Hematopoietic multipotent progenitor cell treated with erythropoietin and hydrocortisone succinate and interleukin-3 and kit ligand, for 15 days (in vitro differentiated cells): ENCODE measurements at places on chromosomes 5 and 9.

GRCh38 chr5:116675626-116675910, 100.9 kb upstream of the SEMA6A start:
- DNase-seq: no peak

DNA sequence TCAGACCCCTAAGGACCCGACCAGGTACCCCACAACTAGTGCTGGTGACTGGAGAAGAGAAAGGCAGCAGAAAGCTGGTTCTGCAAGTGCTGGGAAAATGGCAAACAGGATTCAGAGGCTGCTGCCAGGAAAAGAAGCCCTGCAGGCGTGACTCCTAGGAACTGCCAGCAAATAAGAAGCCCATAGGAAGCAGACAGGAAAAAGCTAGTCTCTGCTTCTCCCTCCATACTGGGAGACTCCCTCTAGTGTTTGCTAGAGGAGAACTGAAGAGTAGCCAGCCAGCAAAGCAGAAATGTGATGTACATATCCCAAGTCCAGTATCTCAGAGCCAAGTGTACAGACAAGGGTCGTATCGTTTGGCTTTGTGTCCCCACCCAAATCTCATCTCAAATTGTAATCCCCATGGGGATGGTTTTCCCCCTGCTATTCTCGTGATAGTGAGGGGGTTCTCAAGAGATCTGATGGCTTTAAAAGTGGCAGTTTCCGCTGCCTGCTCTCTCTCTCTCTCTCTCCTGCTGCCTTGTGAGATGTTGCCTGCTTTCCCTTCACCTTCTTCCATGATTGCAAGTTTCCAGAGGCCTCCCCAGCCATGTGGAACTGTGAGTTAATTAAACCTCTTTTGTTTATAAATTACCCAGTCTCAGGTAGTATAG, 38.1 kb upstream of the TUSC1 start:
- DNase-seq: no peak

GRCh38 chr9:26775391-26775790, 117.2 kb downstream of the CAAP1 start:
- DNase-seq: no peak

DNA sequence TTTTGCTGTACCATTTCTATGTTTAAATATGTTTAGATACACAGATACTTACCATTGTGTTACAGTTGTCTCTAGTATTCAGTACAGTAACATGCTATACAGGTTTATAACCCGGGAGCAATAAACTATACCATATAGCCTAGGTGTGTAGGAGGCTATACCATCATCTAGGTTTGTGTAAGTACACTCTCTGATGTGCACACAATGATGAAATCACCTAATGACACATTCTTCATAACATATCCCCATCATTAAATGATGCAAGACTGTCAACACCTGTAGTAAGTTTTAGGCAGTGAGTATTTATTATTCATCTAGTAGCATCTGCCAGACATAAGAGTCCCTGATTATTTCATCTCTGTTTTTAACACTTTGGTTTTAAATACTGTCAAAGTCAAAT, 7.3 kb upstream of the DHFR start:
- DNase-seq: no peak

DNA sequence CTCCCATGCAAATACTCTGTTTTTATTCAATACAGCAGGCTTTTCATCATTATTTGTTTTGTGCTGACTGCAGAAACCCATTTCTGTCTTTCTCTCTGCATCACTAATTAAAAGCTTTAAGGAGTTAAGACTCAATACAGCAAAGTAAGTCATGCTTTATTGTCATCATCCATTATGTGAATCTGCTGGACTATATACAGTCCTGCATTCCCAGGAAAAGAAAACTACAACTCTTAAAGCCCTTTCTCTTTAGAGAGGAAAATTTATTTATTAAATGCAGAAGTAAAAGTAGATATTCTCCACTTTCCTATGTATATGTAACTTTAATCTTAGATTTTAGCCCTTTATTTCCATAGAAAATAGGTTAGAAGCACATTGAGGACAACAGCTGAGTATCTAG, 706.6 kb upstream of the RGMB start:
- DNase-seq: no peak

GRCh38 chr5:160463740-160464465, 42.2 kb downstream of the PTTG1 start:
- DNase-seq: no peak

DNA sequence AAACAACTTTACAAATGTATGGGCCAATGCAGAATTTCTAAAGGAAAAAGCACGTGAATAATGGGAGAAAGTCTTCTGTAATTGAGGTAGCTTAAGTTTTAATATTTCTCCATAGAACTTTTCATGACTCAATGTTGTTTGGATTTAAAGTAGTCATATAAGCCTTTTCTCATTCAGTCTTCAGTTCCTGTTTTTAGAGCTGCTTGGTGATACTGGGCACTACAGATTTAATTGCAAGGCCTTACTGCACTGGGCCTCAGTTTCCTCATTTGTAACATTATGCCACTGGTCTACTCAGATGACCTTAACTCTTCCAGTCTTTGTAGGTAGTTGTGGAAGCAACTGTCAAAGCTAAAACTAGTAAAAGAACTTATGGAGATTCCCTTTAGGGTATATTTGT, 60.4 kb downstream of the WDR41 start:
- DNase-seq: no peak

DNA sequence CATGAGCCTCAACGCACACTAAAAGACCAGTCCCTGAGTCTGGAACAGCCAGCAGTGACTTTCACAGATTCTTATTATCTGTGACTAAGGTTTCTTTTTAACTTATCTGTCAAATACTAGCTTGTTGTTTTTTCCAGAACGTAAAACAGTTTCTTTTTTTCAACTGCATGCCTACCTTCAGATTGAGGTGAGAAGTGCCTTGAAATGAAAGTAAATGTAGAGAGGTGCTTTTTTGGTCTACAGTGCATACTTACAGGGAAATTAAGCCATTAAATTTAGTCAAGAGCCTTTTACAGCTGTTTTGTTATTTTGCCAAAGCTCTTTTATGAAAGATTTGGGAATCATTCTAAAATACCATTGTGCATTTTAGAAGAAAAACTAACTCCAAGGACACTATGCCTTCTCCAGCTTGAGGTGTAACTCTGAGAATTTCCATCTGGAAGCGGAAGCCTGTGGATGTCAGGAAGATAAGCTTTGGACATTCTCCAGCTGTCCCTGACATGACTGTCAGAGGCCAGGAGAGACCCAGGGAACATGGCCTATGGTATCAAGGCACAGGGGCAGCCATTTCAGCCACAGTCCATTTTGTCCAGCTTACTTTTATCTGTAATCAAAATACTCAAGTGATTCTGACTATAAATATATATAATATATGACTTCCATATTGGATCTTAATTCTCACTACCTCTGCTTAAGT, 230.3 kb downstream of the GLIS3 start:
- DNase-seq: no peak

- no peak for DNase-seq
Measured at GRCh38 chr9:36831381-36832161, 202.5 kb downstream of the PAX5 start.

- DNase-seq: no peak
Measured at GRCh38 chr5:1538276-1538675, 14.5 kb upstream of the LPCAT1 start.

- no peak for DNase-seq
Measured at GRCh38 chr5:55771175-55771655, 33.4 kb downstream of the DDX4 start.

DNA sequence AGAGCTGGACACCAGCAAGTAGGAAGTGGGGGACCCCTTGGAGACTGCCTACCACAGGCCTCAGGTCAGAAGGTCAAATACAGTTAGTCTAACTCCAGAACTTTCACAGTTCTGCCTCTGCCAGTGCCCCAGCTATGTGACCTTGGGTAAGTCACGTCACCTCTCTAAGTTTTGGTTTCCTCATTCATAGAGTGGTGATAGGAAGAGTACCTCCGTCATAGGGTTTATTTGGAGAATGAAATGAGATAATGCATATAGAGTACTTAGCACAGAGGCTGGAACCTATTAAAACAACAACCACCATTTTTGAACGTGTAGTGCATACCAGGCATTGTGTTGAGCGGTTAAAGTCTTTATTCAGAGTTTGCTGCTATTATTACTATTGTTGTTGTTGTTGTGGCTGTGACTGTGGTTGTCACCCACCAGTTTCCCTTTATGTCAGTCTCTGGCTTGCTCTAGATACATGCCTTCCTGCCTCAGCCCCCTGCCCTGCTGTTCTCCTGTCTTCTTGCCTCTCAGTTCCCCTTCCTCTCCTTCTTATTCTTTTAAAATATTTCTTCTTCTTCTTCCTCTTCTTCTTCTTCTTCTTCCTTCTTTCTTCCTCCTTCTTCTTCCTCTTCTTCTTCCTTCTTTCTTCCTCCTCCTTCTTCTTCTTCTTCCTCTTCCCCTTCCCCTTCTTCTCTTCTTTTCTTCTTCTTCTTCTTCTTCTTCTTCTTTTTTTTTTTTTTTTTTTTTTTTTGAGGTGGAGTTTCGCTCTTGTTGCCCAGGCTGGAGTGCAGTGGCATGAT, 67.8 kb downstream of the RALGPS1 start:
- DNase-seq: no peak

- no peak for DNase-seq
Measured at GRCh38 chr5:145936401-145937131, at the start of gene SH3RF2. TSS of gene SH3RF2 (plus strand) at chr5:145936578. CDS start at chr5:145937929, 1,351 bp downstream.

DNA sequence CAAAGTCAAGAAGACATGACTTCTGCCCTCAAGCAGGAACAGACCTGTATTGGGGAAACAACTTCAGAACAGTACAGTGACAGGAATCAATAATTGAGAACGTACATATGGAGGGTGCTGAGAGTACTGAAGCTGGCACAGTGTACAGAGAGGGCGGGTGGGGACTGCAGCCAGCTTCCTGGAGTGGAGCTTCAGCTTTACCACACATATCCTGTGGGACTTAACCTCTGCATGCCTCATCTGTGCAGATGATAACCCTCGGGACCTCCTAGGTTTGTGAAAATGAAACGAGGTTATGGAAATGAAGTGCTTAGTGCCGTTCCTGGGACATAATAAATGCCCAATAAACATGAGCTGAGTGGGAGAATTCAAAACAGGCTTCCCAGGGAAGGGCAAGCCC, 22.1 kb upstream of the RARS1 start:
- no peak for DNase-seq

GRCh38 chr9:131511416-131511815, 8.7 kb downstream of the POMT1 start:
- DNase-seq: no peak

DNA sequence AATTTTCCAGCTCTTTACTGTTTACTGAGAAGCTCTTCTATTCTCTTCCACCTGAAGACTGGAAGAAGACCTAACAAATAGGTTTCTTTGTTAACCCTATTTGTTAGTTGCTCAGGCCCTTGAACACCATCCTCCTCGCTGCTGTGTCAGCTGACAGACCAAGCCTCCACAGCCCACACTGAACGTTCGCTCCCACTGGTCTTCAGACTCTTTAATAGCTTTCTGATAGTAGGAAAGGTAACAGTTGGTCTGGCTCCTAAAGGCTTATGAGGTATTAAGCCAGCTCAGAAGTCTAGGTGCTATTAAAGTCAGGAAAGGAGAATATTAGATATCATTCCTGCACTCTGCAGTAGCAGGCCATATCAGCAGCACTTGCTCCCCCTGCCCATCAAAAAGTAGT, 23.3 kb upstream of the F2R start:
- no peak for DNase-seq

DNA sequence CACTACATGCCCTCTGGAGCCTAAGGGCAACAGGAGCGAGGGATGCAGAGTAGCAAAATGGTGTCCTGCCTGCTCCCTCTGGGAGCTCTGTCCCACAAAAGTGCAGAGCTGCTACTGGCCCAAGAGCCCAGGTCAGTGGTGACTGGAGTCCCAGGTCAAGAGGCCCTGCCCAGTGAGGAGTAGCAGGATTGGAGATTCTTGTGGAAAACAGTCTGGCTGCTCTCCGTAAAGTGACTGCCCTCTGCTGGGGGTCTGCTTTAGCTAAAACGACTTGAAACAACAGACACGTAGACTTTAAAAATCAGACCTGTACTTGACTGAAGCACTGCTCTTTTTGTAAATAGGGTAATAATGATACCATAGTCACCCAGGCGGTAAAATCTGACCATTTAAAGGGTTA, 917.0 kb downstream of the MAT2B start:
- DNase-seq: no peak

DNA sequence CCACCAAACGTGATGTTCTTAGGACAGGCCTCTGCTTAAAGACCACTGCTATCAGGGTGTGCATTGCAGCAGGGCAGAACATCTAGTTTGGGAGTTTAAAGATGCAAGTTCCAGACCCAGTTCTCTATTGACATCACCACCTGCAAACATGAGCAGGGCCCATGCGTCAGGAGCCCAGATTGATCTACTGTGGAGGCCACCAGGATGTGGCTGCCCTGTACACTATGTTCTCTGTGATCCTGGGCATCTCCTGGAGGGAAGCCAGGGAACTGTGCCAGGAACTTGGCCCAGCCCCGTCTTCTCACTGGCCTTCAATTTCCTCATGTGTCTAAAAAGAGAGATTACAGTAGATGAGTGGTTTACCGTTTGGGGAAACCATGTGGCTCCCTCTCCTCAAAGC, 87.1 kb downstream of the PDE6A start:
- DNase-seq: peak; percentile 25

DNA sequence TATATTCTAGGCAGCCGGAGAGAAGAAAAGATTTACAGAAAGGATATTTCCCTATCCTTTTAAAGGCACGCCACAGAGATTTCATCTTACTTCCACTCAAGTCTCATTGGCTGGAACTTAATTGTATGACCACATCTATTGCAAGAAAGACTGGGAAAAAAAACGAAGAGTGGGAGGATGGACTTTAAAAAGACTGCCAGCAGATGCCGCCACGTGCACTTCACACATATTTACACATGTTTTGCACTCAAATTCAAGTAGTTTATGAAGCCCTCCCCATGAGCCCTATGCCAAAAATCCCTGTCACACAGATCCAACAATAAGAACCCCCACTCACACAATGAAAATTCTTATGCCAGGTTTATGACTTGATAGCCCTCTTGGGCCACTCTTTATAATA, 138.5 kb upstream of the TYRP1 start:
- DNase-seq: no peak

DNA sequence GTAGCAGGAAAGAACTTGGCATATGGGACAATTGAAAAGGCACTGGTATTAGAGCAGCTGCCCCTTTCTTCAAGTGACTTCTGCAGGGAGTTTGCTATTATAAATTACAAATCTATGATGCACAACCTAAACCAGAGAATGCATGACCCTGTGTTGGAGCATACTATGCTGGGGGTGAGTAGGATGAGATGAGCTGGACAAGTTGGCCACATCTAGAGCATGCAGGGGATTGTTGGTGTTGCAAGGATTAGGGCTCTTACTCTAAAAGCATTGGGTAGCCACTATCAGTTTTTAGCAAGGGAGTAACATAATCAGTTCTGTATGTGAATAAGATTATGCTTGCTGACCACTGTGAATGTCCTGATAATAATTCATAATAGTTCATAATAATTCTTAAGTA, 186.7 kb downstream of the KIAA0825 start:
- DNase-seq: no peak

- no peak for DNase-seq
Measured at GRCh38 chr5:115372146-115372545, 75.7 kb upstream of the CCDC112 start.

GRCh38 chr5:59792983-59793585, 100.4 kb downstream of the PDE4D start:
- DNase-seq: no peak
